ENCODE measurements at places on chromosomes 7 and 10.

DNA sequence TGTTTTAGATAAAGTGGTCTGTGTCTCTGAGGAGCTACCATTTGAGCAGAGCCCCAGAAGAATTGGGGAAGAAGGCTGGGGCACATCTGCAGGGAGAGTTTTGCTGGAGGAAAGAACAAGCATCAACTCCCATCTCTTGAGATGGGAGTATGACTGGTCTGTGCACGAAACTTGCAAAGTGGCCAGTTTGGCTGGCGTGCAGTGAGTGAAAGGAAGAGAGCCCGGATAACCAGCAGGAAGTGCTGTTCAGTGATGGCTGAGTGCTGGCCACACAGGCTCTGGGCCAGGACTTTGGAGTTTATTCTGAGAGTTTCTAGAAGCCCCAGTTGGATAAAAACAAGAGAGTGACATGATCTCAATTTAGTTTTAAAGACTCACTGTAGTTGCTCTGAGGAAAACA, 34.4 kb upstream of the SVIL start:
- no peak for DNase-seq

- DNase-seq = no peak
Observed at GRCh38 chr7:41641665-41642014, 61.2 kb downstream of the INHBA start.

DNA sequence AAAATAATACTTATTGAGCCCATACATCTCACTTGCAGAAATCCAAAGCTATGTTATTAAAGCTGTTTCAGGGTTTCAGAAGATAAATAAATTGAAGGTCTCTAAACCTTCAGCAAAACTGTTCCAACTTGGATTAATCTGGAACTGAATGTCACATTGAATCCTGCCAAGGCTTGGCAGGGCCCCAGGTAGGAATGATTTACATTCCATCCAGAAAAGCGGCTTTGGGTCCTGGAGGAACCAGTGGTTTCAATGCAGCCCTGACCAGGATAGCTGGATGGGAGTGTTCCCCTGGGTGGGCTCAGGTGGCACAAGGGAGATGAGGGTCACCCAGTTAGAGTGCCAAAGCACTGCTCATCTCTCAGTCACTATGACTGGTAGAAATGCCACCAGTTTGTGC, 37.0 kb upstream of the TMEM72 start:
- no peak for DNase-seq

DNA sequence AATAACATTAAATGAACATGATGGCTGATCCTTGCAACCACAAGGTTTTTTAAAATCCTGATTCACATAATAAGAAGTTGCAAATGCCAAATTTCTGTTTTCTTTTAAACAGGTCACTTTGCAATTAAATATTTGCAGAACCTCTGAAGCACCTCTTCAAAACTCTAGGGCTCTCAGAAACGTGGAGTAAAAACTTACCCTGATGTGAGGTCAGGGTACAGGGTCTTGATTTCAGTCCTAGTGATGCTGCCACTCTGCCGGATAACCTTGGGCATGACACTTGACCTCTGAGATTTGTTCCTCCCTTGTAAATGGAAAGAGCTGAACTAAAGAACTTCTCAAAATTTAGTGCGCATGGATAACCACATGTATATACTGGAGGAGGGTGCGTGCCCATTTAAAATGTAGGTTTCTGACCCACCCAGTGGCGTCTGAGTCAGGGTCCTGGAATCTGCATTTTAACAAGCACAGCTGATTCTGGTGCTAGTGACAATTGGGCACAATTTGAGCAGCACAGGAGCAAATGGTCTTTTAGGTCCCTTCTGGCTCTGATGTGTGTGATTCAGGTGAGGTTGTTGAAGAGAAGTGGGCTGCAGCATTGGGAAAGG, 35.5 kb upstream of the TNPO3 start:
- DNase-seq = no peak

GRCh38 chr10:117441812-117442443, 66.7 kb upstream of the PDZD8 start:
- no peak for DNase-seq
